ENCODE measurements at places on chromosomes 3 and 15.

DNA sequence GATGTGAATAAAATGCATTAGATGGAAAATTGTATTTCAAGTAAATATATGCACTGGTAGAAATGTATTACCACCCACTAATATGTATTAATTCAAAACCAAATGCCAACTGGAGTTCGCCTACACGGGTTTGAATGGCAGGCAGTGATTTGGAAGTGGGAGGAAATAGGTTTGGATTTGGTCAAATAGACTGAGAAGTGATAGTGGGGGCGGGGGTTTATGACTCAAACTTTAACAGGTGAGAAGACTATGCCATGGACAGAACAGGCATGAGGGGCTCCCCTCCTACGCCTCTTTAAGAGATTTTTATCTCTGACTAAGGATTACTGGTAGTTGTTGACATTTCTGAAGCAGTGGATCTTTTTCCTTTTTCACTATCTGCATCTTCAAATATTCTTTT is 677.8 kb downstream of the NTRK3 start:
- DNase-seq: no peak

- DNase-seq: no peak
These were observed 55.6 kb upstream of the TBC1D23 start for GRCh38 chr3:100205171-100205570.

DNA sequence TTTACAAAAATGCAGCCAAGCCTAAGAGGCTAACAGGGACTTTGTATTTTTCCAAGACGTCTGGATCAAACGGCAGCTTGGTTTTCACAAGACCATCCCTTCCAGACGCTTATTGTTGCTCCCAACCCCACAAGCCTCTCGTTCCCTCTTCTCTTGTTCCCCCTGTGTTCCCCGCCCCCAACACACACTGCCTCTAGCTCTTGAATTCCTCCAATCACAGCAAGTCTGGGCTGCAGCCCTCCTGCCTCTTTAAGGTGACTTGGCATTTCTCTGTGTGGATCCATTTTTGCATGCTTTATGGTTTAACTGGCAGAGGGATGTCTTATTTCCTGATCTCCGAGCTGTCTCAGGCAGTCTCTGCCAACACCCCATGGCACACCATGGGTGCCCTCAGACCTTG is 182.2 kb downstream of the ABHD5 start:
- no peak for DNase-seq

DNA sequence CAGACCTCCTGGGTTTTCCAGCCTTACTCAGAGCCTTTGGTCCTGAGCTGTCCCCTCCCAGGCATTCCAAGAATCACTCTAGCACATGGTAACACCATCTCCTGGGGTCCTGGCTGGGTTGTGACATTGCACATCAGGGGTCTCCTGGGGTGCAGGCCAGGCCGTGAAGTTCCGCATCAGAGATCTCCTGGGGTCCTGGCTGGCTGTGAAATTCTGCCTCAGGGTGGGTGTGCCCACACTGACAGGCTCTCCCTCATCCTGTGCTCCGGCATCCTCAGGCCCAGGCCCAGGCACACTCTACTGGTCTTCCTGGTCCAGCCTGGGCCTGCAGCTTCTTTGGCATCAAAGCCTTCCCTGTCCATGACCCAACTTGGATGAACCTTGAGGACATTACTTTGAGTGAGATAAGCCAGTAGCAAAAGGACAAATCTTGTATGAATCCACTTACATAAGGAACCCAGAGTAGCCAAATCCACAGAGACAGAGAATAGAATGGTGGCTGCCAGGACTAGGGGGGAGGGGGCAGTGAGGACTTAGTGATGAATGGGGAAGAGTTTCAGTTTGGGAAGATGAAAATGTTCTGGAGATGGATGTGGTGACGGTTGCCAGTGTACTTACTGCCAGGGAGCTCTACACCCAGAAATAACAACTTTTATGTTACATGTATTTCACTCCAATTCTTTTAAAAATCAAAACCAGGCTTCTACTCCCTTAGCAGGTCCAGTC is 49.1 kb upstream of the KLF13 start:
- DNase-seq: no peak

DNA sequence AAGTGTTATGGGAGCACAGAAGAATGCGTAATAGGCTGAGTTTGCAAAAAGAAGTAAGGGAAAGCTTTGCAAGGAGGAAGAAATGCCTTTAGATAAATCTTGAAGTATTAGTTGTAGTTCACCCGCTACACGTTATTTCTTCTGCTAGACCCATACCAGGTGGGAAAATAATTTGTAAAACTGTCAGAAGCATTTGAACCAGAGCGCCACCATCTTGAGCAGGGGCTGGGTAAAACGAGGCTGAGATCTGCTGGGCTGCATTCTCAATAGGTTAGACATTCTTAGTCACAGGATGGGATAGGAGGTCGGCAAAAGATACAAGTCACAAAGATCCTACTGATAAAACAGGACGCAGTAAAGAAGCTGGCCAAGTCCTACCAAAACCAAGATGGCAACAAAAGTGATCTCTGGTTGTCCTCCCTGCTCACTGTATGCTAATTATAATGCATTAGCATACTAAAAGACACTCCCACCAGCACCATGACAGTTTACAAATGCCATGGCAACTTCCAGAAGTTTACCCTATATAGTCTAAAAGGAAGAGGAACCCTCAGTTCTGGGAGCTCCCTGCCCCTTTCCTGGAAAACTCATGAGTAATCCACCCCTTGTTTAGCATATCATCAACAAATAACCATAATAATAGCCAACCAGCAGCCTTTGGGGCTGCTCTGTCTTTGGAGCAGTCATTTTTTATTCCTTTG is 50.0 kb upstream of the ZNF280D start:
- DNase-seq: no peak

- no peak for DNase-seq
These were observed 19.2 kb upstream of the C15orf39 start for GRCh38 chr15:75182187-75183131.

- DNase-seq: no peak
These were observed 122.2 kb downstream of the KCNH8 start for GRCh38 chr3:19270481-19270880.

- DNase-seq: no peak
These were observed 30.4 kb downstream of the RORA start for GRCh38 chr15:61198722-61199121.

DNA sequence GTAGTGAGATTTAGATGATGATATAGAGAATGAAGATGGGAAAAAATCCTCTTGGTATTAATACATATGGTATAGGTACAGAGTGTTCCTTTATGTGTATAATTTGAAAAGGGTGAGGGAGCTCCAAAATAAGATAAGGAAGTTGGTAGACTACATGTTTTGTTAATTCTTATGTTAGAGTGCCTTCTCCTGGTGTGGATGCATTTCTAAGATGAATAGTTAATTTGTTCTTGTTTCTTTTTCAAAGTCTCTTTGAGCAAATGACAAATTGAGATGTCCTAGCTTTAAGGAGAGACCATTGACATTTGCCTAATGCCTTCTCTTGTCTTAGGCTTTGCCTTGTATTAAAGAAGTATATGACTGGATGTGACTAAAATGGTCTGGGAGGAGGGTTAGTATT is 34.1 kb downstream of the AKAP13 start:
- peak; percentile 69 for DNase-seq

Measured in suppressor macrophage treated with lipopolysaccharide for 1 hour (primary cell).